Fibroblast of upper back skin (primary cell): ENCODE measurements at places on chromosomes 2 and 18.
A peak's percentile ranks its signal among the peaks of the same experiment; 100 is the strongest.

DNA sequence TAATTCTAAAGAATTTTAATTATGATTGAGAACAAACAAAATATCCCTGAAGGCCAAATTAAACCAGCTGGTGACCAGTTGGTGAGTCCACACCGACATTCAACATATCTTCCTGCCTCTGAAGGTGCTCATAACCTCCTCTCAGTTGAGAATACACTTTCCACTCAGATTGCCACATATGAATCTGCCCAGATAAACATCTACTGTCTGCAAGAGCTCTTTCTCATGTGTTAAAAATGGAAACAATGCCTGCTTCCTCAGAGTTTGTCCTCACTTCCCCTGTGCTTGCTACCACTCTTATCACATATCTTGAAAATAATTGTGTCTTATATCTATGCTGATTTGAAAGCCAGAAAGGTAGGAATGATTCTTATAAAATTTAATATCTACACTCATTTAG, 177.7 kb upstream of the GULP1 start:
- DNase-seq, result peak; percentile 67

- DNase-seq, result peak; percentile 9
Observed at GRCh38 chr2:119174216-119174992, 15.9 kb upstream of the C1QL2 start.

GRCh38 chr2:184498936-184499335, 99.4 kb upstream of the ZNF804A start:
- DNase-seq, result no peak

DNA sequence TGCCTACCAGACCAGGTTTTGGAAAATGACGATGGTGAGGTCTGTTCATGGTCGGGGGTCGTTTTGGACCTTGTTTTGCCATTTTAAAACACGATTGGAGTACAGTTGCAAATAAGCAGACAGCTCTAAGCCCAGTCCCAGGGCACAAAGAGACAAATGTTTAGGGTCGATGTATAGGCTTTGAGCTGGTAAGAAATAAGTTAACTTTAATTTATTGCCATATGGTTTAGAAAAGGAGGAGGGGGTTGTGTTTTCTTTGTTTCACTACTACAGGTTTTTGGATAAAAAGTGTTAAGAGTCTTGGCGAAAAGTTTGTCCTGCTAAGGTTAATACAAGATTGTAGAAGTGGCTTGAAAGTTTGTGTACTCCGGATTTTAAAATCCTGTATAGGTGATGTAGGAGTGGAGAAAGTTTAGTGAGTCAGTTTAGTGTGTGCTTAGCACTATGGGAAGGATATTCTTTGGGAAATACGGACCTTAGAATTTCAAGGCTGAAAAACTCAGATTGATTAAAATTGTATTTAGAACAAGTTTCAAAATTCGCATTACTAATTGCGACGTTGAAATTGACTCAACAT, 1.3 kb downstream of the KCMF1 start:
- no peak for DNase-seq

DNA sequence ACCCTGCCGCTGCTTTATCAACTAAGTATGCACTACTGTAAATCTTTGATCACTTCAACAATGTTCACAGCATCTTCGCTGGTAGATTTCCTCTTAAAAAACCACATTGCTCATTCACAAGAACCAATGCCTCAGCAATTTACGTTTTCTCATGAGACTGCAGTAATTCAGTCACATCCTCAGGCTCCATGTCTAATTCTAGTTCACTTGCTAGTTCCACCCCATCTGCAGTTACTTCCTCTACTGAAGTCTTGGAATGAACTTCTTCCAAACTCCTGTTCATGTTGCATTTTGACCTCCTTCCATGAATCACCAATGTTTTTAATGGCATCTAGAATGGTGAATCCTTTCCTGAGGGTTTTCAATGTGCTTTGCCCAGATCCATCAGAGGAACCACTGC, 35.8 kb downstream of the PRELID3A start:
- DNase-seq, result no peak

GRCh38 chr18:40957533-40958070, 997.4 kb upstream of the PIK3C3 start:
- no peak for DNase-seq

DNA sequence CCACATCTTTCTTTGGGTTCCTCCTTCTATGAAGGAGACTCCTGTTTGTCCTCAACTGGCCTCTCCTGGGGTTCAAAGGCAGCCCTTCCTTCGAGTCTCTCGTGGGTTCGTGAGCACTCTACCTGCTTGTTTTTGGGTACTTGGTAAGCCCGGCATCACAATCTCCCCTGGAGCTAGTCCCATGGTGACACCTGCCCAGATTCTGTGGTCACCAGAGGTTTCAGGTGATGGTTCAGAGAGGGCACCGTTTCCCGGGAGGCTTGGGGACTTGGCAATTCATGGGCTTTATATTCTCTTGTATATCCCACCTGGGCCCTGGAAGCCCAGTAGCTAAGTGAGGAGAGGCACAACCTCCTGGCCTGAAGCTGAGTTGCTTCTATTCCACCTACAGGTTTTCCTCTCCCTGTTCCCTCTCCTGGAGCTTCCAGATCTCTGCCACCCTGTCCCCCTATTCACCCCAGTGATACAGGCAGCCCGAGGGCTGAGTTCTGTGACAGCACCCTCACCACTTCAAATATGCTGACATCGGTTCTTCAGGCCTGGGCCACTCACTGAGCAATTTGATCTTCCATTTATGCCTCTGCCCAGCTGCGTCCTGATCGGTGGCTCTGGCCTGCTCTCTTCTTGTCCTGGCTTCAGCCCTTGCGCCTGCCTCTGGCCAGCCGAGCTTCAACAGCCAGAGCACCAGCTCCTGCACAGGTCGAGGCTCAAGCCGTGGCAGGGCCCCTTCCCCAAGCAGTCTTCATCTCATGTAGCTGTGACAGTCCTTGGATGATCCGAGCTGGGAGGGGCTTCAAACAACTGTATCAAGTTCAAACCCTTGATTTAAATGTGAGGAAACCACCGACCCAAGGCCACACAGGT, 91.5 kb downstream of the MSH2 start:
- no peak for DNase-seq

GRCh38 chr2:64698177-64698643, 44.5 kb upstream of the SERTAD2 start:
- no peak for DNase-seq

GRCh38 chr2:107312240-107312639, 426.3 kb upstream of the ST6GAL2 start:
- DNase-seq, result no peak

- no peak for DNase-seq
Observed at GRCh38 chr2:175834477-175834876, 167.6 kb downstream of the LNPK start.

DNA sequence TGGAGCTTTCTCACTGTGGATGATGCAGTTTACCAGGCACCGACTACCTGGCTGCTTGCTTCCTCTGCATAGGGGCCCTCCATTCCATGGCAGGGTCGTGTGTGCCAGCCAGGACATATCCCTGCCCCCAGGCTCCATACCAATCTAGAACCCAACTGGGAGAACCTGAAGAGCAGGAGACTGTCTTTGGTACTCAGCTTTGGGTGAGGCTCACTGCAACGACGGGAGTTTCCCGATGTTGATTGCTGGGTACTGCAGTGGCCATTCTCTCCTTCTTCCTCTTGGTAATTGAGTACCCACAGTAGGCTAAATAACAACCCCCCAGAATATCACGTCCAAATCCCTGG, 133.3 kb upstream of the SERTAD2 start:
- DNase-seq, result no peak

DNA sequence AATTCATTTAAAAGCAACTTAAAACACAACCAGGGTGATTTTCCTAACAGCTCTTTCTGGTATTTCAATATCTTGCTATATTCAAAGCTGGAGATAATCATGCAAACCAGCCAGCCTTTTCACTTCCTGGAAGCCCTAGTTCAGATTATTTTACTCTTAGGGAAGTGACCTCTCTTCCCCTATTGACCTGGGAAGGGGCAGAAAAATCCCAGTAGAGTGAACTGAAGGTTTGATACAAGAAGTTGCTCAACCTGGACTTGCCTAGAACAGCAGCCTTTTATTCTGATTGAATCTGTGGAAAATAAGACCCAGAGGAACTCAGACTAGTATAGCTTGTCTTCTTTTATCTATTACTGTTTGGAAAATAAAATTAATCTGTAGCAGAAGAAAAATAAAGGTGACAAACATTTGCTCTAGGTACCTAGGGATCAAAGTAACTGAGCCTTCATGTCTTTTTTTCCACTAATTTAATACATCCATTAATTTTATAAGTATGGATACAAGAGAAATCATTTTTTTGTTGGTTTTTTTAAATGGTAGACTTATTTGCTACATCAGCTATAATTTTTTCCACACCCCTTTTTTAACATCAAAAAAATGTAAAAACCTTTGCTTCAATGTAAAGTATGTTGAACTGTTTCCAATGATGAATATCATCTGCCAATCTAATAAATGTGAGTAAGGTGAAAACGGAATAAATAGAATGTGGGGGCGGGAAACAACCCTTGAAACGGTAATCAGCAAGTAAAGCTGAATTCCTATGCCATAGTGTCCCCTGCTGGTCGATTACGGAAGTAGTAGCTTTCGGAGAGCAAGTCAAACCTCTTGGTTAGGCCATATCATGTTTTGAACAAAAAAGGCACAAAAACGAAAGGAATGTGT, 629.9 kb downstream of the NRXN1 start:
- DNase-seq, result peak; percentile 53
